ENCODE measurements at places on chromosomes 2 and 18.

GRCh38 chr2:70450641-70451250 is 102.9 kb downstream of the TGFA start:
- no peak for DNase-seq

- no peak for DNase-seq
These were observed 283.6 kb downstream of the TMX3 start for GRCh38 chr18:68431111-68431921.

- no peak for DNase-seq
These were observed 3.9 kb upstream of the WDSUB1 start for GRCh38 chr2:159290289-159290907.

- DNase-seq, result no peak
These were observed 200.5 kb downstream of the TNS1 start for GRCh38 chr2:217802266-217802665.

DNA sequence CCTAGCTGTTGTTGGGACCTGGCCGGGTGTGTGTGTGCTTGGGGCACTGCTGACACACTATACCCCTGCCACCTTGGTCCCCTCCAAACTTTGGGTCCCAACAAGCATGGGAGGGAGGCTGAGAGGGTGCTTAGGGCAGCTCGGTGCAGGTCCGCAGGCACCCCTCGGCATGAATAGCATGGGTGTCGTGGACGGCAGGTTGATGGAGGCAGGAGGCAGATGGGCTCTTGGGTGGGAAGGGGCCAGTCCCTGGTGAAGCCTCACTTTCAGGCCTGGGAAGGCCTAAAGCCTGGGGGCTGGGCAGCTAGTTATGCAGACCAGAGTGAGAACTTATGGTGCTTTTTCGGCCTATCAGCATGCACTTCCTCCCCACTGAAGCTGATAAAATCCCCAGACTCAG is 164.2 kb downstream of the CDH19 start:
- DNase-seq, result no peak

GRCh38 chr18:53795610-53796009 is 428.9 kb downstream of the MBD2 start:
- DNase-seq, result no peak

- DNase-seq, result no peak
These were observed 107.6 kb upstream of the NOSTRIN start for GRCh38 chr2:168694866-168695265.

DNA sequence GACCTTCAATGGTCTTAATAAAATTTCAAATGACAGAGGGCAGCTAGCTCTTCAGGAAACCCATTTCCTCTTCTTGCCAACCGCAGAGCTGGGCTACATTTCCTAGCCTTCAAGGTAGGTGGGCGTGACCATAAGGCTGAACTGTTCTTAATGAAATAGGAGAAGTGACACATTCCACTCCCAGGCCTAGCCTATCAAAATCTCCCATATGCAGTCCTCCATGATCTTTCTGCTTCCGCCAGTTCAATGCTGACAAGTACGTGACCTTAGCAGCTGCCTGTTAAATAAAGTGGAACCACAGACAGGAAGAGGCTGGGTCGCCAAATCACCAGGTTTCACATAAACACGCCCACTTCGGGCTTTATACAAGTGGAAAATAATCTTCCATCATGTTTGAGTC is 13.2 kb downstream of the SERPINE2 start:
- DNase-seq, result peak; percentile 63

DNA sequence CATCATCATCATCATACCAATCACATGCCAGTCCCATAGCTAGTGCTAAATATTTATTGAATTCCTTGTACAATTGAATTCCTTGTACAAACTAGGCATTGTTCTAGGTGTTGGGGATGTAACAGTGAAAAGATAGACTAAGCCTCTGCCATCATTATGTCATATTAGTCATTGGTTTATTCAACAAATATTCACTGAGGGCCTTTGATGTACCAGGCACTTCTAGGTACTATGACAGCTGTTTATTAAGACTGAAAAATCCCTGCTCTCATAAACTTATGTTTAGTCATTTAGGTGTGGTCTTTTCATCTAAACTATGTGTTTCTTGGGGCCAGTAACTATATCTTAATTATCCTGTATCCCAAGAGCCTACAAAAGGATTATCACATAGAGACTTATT is 412.3 kb upstream of the ETAA1 start:
- DNase-seq, result no peak
